Activated CD4-positive, alpha-beta T cell treated with anti-CD3 and anti-CD28 coated beads, Interleukin-2, amount 50 U/mL, for 1 hour (primary cell): ENCODE measurements at places on chromosomes 7 and 10.

- DNase-seq: no peak
Measured at GRCh38 chr7:25656071-25656470, 427.8 kb upstream of the NPVF start.

GRCh38 chr10:34124522-34125035, 690.5 kb downstream of the PARD3 start:
- no peak for DNase-seq

GRCh38 chr10:30558411-30558810, 71.1 kb downstream of the LYZL2 start:
- no peak for DNase-seq

GRCh38 chr7:27205325-27206280, 5.7 kb upstream of the HOXA13 start:
- no peak for DNase-seq

DNA sequence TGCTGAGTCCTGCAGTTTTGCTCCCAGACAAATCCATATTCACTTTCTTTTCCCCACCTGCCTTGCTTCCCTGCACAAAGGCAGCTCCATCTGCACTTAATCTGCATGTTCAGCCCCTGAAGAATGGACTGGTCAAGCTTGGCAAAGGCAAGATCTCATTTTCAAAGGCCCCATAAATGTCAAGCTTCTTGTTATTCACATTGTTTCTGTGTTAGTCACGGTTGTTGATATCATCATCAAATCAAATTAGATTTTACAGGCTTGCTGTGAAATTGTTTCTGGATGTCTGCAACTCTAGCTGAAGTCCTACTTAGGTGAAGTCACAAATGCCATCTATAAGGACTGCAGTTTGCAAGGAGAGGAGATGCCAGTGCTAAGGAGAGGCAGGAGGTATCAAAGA, 91.0 kb downstream of the GPAM start:
- no peak for DNase-seq

DNA sequence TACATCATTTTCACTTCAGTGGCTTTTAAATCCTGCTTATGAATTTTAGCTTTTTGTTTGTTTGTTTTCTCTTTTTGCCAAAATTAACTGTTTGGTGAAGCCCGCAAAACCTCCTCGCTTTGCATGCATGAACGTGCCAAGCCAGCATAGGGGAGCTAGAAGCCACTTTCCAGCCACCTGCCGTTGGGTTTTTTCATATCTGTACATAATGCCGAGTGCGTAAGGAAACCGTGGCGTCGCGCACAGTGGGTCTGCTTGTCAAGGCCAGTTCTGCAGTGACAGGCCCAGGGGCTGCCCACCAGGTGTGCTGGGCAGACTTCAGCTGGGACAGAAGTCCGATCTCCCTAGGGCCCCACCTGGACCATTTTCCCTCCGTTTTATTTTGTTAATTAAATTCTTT, 41.1 kb downstream of the WIPI2 start:
- no peak for DNase-seq

DNA sequence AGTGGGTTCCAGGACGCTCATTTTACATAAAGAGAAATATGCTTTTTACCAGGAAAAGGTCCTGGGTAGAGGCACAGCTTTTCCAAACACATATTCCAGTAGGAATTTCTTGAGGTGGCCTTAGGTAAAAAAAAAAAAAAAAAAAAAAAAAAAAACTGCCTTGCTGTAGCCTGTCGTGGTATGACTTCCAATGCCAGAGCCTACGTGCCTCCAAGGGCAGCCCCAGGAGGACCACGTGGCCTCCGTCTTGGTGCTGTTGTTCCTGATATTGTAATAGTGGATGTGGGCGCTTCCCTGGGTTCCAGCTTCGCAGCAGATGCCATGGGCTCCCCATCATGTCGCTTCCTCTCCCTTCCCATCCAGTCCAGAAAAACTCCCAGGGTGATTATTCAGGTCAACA, 49.3 kb downstream of the PRKAG2 start:
- DNase-seq: no peak

GRCh38 chr10:103885617-103886016, 30.2 kb upstream of the SH3PXD2A start:
- DNase-seq: no peak

DNA sequence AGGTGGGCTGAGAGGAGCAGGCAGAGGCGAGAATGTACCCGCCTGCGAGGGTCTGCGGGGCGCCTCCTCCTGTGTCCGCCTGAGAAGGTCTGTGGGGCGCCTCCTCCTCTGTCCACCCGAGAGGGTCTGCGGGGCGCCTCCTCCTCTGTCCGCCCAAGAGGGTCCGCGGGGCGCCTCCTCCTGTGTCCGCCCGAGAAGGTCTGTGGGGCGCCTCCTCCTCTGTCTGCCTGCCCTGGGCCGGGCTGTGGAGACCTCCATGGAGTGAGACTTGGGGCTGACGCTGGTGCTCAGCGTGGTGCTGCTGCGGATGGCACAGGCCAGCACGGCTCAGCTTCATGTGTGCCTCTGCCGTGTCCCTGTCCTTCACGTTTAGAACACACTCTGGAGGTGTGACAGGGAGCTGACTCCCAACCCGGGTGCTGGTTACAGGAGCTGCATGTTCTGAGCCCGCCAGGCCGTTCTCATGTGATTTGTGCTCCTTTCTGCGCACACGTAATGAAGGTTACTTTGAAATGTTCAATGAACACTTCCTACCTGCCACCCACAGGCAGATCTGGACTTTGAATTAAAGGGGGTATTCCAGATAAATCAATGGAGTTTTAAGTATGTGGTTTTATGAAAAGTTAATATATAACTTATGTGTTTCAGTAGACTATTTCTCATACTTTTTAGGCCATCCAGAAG, 20.5 kb upstream of the GET4 start:
- DNase-seq: no peak

GRCh38 chr7:138510003-138510402, 49.9 kb downstream of the TRIM24 start:
- no peak for DNase-seq

GRCh38 chr7:20351901-20352300, 21.2 kb downstream of the ITGB8 start:
- DNase-seq: no peak

DNA sequence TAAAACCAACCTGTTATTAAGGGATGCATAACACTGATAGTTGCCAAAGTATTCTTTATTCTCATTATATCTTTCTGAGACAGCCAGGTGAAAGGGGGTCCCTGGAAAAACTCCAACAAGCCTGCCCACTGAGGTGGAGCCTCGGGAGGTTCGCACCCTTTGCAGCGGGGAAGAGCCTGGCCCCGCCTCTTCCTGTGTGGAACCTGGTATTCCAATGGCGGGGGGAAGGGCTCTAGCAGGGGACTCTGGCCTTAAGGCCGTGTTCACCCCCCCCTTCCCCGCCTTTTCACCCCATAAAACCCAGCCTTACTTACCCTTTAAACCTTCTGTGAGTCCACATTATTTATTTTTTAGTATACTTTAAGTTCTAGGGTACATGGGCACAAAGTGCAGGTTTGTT, 62.4 kb upstream of the PDK4 start:
- no peak for DNase-seq

DNA sequence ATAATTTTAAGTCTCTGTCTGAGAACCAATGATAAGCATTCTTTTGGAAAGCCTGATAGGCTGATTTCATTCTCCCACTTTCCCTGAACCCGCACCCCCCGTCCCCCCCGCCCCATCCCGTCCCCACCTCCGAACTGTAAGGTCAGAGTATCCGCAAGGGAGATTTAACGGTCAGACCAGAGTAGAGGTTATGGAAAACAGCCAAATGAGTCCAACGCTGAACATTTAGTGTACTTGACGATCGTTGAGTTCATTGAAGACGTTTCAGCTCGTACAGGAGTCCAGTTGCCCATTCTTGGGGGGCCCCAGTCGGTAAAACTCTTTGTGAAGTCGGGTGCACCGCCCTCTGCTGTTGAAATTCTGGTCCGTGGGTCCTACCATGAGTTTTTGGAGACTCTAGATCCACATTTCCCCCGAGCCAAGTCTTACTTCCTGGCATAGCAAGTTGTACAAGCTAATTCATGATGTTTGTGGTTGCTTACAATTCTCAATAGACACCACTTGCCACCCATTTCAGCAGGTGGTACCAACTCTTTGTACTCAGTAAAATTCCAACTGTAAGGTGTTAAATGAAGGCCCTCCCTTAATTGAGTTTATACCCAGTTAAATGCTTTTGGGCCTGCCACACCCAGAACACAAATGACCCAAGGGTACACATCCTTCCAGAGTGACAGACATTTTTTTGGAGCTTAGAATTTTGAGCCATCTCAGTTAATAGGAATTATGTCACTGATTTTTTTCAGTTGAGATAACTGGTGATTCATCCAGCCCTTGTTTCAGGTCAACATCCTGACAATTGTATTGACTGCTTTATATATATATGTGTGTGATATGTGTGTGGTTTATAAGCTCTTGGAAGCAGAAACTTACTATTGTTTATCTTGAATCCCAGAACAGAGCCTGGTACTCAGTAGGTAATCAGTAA, 1.2 kb downstream of the MARCHF5 start:
- DNase-seq: peak; percentile 38

- DNase-seq: no peak
Measured at GRCh38 chr7:39651265-39651664, 27.9 kb downstream of the RALA start.

DNA sequence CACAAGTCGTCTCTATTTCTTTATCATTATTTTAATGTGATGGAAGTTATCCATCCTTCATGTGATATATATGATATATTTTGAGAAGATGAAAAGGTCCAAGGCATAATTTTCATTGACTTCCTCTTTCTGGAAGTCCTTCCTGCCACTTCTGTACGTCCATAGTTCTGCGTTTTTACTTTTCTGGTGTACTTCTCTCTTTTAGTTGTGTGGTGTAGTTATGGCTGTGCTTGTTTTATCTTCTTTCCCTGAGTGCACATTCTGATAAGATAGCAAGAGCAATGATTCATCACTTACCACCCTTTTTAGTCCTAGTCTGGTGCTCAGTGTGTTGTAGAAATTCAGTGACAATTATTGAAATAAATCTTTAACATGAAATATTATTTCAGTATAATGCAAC, 231.3 kb upstream of the FERD3L start:
- no peak for DNase-seq

- no peak for DNase-seq
Measured at GRCh38 chr10:120423431-120424197, 33.4 kb upstream of the PLPP4 start.

GRCh38 chr7:106926892-106927291, 61.8 kb downstream of the PIK3CG start:
- DNase-seq: no peak

- DNase-seq: no peak
Measured at GRCh38 chr10:80477813-80478212, 23.7 kb downstream of the TSPAN14 start.

- no peak for DNase-seq
Measured at GRCh38 chr7:44750424-44750823, 1.8 kb downstream of the ZMIZ2 start.

GRCh38 chr7:39987641-39988347, 37.7 kb downstream of the CDK13 start:
- DNase-seq: no peak

DNA sequence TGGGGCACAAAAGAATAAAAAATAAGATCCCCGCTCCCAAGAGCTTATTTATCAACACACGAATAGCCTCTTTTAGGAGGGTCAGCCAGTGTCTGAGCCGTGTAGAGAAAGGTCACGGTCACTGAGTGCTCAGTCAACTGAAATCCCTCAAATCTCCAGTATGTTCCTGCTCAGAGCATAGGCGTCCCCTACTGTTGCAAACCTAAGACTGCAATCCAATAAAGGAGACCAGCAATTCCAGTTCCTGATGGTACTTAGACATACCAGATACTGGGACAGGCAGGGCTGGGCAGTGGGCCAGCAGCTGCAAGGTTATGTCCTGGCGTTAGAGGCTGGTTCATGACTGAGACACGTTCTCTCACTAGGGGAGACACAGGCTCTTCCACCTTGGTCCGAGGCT, 93.6 kb downstream of the CACNB2 start:
- no peak for DNase-seq

GRCh38 chr7:139522830-139523198, 671 bp upstream of the CLEC2L start:
- no peak for DNase-seq

DNA sequence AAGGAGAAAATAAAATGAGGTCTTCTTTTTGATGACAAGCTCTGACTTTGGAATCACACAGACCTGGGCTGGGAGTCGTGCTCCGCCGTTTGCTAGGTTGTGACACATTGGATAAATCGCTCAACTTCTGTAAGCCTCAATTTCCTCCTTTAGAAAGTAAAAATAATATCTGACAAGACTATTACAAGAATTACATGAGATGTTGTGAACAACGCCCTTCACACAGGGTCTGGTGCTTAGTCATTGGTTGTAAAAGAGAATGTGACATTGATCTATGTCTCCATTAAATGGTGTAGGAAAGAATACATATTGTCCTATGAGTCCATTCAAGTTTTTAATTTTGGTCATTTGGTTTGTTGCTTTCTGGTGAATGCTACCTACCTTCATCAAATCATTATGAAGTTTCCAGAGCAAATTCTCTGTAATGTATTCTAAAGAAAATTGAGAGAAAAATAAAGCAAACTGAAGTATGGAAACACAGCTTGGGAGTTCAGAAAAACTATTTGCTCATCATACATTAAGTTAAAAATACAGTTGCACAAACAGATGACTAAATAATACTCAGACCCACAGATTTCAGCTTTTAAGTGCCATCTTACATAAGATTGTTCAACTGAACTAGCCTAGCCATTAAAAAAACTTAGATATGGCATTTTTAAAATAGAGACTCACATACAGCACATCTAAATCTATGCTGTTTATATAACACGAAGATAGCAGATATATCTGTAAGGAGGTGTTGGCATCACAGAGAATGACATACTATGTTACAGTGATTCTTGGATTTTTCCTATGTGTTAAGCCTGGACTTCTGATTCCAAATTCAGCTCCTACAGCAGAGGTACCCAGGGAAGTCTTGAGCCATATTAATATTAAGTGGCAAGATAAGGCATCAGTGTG, 12.3 kb upstream of the ADRB1 start:
- DNase-seq: no peak

DNA sequence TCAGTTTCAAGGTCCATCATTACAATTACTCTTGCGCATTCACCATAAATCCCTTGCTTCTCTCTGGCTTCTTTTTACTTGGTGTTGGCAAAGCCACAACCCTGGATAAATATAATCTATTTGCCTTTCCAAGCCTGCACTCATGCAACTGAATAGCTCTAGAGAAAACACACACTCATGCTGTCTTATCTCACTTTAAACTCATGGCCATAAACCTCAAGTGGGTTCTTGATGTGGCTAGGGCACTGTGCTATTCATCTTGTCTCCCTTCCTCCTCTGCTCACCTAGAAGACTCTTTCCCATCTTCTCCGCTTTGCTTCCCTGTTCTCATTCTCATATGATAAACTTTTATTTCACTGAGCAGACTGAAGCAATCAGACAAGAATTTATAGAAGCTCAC, 165.4 kb upstream of the MTPN start:
- DNase-seq: no peak

DNA sequence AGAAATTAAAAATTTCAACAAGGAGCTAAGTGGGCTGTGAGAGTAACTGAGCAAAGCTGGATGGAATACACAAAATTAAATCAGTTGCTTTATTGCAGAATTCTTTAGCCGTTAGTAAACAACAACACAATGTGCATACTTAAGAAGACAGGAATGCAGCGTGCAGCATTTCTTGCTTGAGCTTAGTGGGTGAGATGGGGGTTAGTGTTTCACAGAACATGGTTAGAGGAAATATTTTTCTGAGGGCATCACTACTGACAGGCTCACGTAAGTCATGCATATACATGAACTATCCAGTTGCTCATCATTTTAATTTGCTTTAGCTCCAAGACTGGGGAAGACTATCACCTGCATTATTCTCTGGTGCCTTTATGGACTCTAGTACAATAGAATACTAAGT, 80.8 kb downstream of the CD36 start:
- DNase-seq: no peak
